CD4-positive, CD25-positive, alpha-beta regulatory T cell (primary cell): ENCODE measurements at places on chromosomes 3 and 15. TPM values are rescaled to one million over a fixed set of nuclear protein-coding genes. Genes with fewer than 3 reads are reported as not detected.

Gene TMEM266
- total RNA-seq = 0.25 TPM

Gene GHRL
- 1.1 TPM for total RNA-seq

Gene IL12A
- total RNA-seq = 5.6 TPM

Gene UBL7
- 30.9 TPM for total RNA-seq
